ENCODE measurements at places on chromosomes 7 and 10.

- no peak for DNase-seq
These were observed 14.4 kb downstream of the LDB3 start for GRCh38 chr10:86682675-86683074.

GRCh38 chr7:35571611-35572240 lies 123.2 kb downstream of the HERPUD2 start:
- no peak for DNase-seq

GRCh38 chr7:155796381-155797261 lies 15.6 kb downstream of the SHH start:
- no peak for DNase-seq

- no peak for DNase-seq
These were observed 37.9 kb downstream of the PNLIPRP3 start for GRCh38 chr10:116465546-116465945.

DNA sequence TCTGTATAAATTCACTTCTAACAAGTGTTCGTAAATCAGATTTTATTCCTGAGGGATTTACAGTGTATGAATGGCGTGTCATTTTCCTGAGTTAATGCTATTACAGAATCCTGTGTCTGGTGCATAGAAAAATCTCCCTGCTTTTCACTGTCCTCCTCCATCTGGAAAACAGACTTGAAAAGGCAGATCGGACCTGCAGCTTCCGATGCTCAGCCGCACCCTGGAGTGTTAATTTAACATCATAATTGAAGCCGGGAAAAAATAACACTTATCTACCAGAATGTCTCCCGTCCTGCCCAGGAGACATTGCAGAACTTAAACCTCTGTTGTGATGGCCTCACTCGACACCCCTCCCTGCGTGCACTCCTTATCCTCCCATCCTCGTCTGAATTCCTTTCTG lies 442.1 kb upstream of the FOXK1 start:
- no peak for DNase-seq

All from cardiac fibroblast (primary cell).